ENCODE measurements at places on chromosomes 16 and 17.

DNA sequence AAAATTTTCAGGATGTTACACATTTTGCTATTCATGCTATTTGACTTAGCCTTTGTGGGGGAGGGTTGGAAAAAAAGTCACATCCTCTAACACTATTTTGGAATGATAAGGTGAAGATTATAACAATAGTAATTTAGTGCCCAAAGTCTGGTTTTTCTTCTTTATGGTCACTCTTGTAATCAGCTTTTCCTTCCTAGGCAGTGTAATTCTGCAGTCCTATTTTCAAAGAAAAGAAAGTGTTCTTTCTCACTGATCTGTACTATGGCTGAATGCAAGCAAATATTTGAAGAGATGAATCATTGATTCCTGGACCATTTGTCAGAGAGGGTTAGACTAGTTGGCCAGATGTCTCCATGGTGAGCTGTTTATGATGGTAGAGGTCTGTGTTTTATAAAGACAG lies 8.4 kb downstream of the RSPRY1 start:
- DNase-seq, result peak; percentile 30

DNA sequence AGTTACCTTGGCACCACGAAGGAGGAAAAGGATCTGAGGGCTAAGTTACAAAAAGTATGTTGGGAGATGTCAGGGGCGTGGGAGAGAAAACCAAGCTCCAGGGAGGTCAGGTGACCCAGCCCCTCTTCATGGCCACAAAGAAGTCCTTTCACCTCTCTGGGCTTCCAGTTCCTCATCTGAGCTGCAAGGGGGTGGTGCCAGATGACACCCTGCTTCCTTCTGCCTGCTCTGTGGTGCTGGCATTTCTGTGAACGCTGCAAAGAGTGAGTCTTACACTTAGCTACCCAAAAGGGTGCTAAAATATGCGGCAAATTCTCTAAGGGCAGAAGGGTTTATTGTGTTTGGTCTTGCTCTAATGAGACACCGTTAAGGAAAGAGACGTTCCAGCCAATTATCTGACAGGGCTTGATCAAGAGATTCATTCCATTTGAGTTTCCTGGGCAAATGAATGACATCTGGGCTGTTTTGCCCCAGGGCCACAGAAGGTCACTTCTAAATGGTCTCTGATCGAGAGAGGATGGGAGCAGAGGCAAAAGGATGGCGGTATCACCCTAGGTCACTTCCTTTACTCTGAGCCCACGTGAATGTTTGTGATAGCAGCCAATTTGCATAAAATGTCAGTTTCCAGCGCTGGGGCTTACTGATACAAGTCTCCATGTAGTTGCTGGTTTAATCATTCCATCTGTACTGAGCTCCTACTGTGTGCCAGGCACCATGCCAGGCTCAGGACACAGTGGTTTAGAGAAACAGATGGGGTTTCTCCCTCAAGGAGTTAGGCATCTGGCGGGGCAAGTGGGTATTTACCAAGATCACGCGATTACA lies 210.2 kb downstream of the KATNIP start:
- DNase-seq, result no peak

- no peak for DNase-seq
Measured at GRCh38 chr17:56744721-56745120, 89.0 kb downstream of the C17orf67 start.

GRCh38 chr17:19014628-19015215 lies 10.2 kb upstream of the FAM83G start:
- no peak for DNase-seq

GRCh38 chr16:25868106-25868505 lies 176.3 kb downstream of the HS3ST4 start:
- DNase-seq, result no peak

DNA sequence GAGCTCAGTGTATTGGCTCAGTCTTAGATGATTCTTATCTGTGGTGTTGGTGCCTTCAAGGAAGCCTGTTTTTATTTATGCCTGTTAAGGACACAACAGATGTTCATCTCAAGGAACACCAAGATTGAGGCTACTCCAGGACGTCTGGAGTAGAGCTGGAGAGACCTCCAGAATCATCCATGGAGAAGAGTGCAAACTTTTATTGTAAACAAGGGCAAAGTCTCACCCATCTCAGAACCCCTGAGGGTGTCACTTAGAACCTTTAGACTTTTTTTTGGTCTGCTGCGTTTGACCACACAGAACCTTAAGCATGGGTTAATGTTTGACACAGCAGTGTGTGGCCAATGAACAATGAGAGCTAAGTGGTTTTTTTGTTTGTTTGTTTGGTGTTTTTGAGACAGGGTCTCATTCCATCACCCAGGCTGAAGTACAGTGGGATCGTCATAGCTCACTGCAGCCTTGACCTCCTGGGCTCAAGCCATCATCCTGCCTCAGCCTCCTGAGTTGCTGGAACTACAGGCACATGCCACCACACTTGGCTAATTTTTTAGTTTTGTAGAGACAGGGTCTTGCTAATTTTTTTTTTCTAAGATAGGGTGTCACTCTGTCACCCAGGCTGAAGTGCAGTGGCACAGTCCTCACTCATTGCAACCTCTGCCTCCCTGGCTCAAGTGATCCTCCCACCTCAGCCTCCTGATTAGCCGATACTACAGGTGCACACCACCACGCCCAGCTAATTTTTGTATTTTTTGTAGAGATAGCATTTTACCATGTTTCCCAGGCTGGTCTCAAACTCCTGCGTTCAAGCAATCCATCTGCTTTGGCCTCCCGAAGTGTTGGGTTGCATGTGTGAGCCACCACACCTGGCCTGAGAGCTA lies 16.3 kb downstream of the SLC47A1 start:
- DNase-seq, result no peak

DNA sequence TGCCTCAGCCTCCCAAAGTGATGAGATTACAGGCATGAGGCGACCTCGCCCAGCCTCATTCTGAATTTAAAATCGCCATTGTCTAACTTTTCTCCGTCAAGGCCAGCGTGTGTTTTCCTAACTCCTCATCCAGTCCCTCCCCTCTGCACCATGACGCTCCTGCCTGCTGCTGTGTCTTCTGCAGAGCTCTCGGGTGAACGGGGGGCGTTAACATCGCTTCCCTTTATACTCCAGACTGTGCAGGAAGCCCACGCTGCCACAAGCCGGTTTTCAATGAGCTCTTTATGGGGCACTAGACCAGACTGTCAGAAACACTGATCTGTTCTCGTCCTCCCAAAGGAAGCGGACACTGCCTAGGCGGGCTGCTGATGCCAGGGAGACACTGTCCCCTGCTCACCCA lies 13.2 kb downstream of the AANAT start:
- no peak for DNase-seq

DNA sequence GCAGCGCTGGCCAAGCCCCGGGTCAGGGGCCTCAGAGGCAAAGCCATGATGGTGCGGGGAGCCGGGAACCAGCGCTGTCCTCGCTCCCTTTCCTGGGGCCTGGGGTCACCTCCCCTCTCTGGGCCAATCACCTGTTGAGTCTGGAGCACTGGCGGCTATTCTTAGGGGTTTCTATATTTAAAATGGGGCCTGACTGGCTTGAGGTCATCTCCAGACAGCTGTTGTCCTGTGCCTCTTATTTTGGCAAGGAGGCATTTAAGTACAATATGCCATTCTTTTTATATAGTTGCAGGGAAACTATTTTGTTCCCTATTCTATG lies at the start of gene COX6A2:
Gene COX6A2, minus strand, starts transcription at position 82 of the 319 bp plus-strand sequence. Its CDS starts 35 bp downstream, at position 47.
- DNase-seq, result no peak

DNA sequence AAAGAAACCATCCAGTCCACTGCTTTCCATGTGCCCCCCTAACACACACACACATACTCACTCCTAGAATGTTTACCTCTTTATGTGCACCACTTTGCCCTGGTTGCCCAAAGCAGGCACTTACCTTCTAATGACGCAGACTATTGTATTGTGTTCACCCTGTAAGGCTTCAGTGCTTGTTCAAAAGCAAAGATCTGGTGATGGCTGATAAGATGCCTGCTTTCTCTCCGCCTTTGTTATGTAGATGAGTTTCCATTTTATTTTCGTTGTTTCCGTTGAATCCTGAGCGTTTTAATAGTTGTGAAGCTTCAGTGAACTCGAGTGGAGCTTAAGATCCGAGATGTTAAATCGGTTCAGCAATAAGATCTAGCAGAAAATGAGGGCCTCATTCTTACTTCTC lies 452.7 kb downstream of the TMEM114 start:
- DNase-seq, result no peak
